Left ventricle myocardium inferior (tissue), 1 donor: ENCODE measurements at places on chromosomes 6 and 20.

DNA sequence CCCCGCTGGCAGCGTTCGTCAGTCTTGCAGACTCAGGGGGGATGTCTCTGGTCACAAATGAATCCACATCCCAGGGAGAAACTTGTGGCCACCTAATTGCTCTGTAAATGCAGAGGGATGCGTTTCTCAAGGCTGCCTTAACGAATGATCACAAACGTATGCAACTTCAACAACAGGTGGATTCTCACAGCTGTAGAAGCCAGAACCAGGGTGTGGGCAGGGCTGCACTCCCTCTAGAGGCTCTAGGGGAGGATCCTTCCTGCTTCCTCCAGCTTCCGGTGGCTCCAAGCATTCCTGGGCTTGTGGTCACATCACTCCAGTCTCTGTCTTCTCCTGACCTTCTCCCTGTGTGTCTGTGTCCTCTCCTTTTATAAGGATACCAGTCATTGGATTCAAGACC, 3.3 kb upstream of the TAF4 start:
- DNase-seq = no peak

DNA sequence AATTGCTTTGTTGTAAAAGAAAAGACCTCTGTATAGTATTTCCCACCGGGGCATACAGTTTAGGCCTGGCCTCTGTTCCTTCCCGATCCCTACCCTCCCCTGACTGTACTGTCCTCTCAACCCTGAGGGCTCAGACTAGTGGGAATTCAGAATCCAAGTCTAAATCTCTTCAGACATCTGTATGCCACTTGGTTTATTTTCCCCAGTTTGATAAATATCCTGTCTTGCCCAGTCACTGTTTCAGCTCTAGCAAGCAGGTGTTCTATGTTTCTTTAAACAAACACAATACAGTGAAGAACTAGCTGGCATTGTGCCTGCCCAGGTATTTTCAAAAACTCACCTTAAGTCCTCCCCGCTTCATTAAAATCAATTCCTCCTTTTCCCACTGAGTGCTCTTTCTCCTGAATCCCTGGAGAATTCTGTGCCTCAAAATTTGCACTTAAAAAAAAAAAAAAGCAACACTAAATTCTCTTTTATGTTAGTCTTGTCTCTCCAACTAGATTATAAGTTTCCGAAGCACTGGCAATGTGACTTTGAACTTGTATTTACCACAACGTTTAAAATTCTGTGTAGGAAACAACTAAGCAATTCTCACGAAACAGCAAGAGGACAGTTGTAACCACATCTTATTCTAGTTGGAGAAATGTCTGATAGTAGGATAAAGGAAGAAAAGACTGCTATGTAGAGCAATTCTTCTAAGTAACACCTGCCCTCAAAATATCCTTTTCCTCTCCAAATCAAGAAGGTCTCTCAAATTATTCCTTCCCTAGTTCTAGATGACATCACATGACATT, 112.0 kb upstream of the CARMIL1 start:
- no peak for DNase-seq

DNA sequence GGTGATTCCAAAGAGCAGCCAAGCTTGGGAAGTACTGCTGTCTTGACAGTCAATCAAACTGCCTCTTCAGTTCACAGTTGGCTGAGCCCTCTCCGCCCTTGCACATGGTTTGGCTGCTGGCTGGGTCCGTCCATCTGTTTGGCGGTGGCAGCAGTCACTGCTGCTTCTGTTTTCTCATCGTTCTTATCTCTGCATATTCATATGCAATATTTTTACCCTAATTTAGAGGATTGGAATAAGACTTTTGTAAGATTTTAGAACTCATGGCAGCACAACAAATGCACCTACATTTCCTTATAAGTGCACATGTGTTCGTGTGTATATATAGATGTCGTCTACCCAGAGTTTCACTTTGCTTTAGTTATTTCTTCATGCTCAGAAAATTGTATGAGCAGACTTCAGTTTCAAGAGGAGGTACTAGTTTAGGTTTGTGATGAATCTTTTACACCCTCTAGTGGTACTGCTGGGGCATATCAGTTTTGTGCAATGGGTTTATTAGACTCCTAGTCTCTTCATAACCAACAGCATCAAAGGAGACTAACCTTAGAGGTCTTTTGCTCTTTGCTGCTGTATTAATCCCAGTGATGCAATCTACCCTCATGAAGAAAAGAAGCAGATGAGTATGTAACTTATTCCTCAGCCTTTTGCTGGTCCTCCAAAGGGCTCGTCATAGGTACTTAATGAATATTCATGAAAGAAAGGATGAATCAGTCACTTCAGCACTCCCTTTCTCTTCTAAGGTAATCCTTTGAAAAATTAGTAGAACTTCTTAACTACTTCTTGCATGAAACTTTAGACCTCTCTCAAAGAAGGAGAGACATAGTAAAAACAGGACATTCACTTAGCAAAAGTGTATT, 44.3 kb downstream of the KHDC1L start:
- no peak for DNase-seq

- no peak for DNase-seq
These were observed 85.8 kb downstream of the ZFP64 start for GRCh38 chr20:52105442-52106422.

DNA sequence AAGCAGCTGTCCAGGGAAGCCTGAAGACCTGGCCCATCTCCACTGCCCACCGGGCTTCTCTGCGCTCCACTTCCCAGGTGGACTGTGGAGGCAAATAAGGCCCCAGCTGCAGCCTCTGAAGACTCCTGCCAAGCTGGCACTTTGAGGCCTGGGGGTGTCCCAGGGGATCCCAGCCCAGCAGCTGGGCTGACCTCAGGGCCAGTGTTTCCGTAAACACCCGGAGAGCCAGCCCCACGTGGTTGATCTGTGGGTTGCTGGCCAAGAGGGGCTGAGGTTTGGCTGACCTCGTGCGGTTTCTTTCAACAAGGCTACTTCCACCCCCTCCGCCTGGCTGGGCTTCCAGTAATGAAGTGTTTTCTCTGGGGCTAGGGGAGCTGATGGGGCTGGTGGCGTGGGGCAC, 12.4 kb upstream of the CCN5 start:
- peak; percentile 91 for DNase-seq

DNA sequence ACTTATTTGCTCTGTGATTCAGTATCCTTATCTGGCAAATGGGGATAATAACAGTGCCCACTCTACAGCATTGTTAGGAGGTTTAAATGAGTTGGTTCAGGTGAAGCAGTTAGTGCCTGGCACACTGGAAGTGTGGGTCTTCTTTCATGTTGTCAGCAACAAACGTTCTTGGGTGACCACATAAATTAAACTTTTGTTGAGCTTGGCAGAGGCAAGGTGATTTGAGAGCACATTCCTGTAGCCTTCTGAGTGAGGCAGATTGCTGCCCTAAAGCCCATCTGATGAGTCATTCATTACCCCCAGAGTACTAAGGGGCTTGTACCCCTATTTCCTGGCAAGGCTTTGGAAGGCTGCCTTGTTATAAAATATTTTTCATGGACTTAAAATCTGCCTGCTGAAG, 25.8 kb downstream of the SEC23B start:
- no peak for DNase-seq

DNA sequence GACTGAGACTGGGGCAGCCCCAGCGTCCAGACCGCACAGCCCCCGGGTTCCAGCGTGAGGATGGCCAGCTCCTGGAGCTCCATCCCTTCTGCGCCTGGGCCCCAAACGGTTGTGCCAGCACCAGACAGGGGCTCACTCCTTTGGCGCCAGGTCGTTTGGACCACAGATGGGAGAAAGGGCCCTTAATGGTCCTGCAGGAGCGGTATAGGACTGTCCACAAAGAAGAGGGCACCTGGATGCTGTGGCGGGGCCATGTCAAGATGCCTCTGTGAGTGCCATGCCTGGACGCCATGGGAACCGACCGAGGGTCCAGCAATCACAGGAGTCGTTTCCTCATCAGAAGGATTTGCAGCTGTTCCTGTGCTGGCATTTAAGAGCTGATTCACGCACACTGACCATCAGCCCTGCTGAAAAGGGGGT, 82.7 kb downstream of the DLL1 start:
- DNase-seq = no peak

GRCh38 chr6:38221251-38221650, 401.7 kb downstream of the ZFAND3 start:
- no peak for DNase-seq

DNA sequence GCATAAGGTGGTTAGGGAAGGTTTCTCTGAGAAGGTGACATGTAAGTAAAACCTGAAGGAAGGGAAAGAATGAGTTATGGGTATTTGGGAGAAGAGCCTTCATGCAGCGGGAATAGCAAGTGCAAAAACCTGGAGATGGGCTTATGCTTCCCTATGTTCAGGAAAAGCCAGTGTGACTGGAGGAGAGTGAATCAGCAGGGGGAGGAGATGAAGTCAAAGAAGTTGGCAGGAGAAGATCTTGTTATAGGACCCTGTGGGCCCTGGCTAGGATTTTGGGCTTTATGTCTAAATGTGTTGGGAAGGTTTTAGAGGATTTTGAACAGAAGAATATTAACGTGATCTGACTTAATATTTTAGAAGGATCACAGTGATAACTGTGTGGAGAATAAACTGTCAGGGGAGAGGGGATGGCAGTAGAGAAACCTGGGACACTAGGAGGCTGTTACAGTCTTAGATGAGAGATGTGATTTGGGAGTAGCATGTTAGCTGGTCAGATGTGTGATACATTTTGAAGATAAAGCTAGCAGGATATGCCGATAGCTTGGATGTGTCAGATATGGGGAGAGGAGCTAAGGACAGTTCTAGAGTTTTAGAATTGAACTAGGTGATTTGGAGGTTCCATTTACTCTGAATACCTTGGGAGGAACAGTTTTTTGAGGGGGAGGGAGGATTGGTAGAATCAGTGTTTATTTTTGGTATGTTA, 41.0 kb downstream of the PHF3 start:
- DNase-seq = no peak

DNA sequence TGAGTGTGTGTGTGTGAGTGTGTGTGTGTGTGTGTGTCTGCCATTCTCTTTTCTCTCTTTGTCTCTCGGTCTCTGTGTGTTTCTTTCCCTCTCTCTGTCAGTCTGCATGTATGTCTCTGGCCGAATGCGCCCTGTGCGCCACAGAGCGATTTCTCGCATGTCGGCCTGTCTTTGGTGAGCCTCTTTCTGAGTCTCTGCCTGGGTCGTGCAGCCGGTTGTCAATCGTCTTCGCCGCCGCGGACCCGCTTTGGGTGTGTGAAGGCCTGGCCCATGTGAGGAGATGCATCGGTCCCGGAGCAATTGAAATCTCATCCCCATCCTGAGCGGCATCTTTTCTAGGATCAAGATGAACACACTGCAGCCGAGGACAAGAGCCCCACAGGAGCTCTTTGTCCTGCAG, 1567.2 kb upstream of the DEFB115 start:
- DNase-seq = no peak

GRCh38 chr20:47350181-47350550, 6.3 kb downstream of the ZMYND8 start:
- no peak for DNase-seq

GRCh38 chr6:127606131-127606562, 29.2 kb downstream of the C6orf58 start:
- no peak for DNase-seq

- DNase-seq = no peak
These were observed 102.0 kb downstream of the PHACTR3 start for GRCh38 chr20:59706400-59706693.

DNA sequence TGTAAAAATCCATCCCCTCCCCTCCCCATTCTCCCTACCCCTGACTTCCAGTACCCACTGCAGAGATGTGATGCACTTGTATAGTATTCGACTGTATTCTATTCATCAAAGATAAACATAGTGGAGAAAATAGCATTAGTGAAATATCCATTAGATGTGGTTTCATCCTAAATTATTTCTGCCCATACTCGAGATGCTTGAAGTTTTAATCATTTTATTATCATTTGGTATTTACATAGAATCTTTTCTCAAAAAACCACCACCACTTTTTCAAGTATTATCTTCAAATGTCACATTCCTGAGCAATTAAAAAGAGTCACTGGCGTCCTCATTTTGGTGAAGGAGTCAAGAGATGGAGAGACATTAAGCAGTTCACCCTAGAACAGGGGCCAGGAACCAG, 181.9 kb downstream of the HAO1 start:
- DNase-seq = no peak

DNA sequence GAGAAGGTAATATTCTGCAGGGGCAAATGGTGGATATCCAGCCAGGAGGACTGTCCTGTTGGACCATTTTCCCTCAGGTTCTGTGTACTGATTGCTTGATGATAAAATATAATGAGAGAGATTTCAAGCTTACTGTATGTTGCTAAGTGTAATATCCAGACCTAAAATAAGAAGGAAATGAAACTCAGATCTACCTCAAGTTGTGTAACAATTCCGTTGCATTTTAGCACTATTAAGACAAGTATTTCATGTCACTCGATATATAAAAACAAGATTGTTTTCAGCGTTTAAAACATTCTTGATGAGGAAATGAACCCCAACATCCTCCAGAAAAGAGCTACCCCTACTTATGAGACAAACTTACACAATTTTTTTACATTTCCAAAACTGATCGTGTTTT, 57.2 kb downstream of the RGS17 start:
- no peak for DNase-seq

DNA sequence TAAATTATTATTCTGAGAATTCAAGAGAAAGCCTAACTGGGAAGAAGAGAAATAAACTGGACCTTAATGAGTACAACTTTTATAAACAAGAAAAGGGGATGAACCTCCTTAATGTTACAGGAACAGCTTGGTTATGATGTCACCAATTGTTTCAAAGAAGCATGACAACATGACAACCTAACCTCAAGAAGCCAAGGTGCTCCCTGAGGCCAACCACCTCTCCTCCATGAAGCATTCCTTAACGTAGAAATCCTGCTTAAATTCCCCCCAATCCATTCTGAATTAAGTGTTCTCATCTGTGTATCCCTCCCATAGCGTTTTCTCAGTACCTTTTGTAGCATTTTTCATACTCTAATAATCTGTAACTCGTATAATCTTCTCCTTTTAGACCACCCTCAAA, 1.7 kb downstream of the HBS1L start:
- DNase-seq = no peak

- no peak for DNase-seq
These were observed 18.5 kb downstream of the GGTLC1 start for GRCh38 chr20:23970049-23970448.

DNA sequence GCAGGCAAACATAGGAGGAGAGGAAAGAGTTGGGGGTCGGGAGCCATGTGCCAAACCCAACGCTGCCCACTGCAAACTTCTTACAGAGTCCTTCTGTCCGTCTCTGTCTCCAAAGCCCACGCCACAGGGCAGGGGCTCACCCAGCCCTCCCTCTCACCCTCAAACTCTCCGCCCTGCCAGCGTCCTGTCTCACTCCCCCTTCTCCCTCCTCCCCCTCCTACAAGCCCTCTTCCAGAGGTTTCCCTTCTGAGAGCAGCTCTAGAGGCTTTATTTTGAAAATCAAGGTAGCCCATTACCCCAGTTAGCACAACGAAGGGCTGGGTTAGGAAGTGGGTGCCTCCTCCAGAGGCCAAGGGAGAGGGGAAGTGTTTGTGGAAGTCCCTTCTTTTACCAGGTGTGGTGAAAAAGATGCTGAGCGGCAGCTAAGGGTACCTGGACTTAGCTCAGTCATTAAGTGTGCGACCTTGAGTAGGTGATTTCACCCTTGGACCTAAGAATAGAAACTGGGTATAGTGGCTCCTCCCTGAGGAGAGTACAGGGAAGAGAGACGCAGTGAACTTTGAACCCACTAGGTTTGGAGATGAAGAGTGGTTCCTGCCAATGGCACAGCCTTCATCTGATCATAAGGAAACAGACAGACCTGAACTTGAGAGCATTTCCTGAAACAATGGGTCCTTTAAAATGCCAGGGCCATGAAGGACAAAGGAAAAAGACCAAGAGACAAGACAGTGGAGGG, 123.8 kb downstream of the BANF2 start:
- DNase-seq = no peak

GRCh38 chr20:52410731-52411234, 219.2 kb upstream of the ZFP64 start:
- no peak for DNase-seq

GRCh38 chr6:137845460-137845859, 21.6 kb upstream of the TNFAIP3 start:
- DNase-seq = no peak
